ENCODE measurements at places on chromosomes 3 and 15.
A peak's percentile ranks its signal among the peaks of the same experiment; 100 is the strongest.

- no peak for DNase-seq
Measured at GRCh38 chr3:183375787-183376186, 52.6 kb downstream of the MCF2L2 start.

GRCh38 chr3:149554826-149555225 is 80.3 kb downstream of the TM4SF4 start:
- no peak for DNase-seq

DNA sequence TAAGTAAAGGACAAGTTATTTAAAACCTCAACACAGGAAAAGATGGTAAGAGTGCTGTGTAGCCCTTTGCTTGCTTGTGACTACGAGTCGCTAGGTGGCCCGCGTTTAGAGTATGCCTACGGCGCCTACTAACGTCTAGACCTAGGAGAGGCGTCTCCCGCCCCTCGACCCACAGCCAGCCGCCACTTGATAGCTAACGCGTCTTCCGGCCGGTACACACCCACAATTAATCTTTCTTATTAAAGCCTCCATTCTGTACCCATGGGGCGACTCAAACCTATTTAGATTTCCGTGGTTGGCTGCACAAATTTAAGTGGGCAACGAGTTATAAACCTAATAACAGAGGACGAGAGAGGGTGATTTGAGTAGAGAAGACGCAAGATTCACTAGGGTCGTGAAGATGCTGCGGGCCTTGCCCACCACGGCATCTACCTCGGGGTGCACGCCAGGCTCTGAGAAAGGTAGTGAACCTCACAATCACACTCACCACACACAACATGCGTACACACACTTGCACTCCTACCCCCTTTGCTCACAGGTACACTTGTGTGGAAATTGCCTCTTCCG is 12.0 kb downstream of the SOX2 start:
- DNase-seq, result no peak

GRCh38 chr3:122773944-122774509 is 19.6 kb downstream of the HSPBAP1 start:
- DNase-seq, result no peak

DNA sequence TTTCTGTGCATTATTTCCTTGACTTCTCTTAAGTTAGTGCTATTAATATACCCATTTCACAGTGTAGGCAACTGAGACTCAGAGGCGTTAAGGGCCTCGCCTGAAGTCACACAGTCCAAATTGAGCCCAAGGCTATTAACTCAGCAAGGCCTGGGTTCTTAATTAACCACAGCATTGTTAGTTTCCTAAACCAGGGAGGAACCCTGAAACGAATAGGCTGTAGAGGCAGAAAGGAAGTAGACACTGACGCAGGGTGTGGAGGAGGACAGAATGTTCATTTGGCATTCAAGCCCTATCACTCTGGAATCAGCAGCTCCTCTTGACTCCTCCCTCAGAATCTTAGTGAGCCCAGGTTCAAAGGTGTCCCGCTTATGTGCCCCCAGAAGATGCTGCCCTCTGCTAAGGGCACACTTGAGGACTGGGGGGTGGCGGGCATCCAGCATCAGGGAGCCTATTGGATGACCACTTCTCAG is 13.9 kb downstream of the ARHGEF3 start:
- DNase-seq, result no peak

- DNase-seq, result no peak
Measured at GRCh38 chr15:73632670-73633058, 525 bp downstream of the NPTN start.

GRCh38 chr3:13266651-13267362 is 153.3 kb downstream of the NUP210 start:
- no peak for DNase-seq

GRCh38 chr3:124149771-124150170 is 157.8 kb upstream of the ROPN1 start:
- DNase-seq, result peak; percentile 60

DNA sequence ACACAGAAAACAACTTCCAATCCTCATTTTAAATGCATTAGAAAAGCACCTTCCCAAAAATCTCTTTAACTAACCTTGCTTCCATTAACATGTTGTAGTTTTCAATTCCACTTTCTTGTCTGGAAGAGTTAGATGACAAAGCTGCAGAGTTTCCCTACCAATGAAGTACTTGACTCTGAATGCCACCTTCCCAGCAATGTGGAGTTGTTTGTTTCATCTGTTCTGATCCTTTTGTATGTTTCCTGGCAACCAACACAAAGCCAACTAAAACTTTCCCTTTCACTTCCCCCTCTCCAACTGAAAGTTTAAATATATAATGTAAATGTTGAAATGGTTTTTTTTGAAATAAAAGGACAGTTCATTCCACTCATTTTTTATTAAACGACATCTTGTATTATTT is at the start of gene WDR49:
Gene WDR49 (minus strand): TSS at position 183 of the 400 bp plus-strand sequence. CDS start 517 bp downstream, outside the sequence.
- no peak for DNase-seq

GRCh38 chr3:120416868-120417267 is 33.9 kb downstream of the FSTL1 start:
- no peak for DNase-seq

DNA sequence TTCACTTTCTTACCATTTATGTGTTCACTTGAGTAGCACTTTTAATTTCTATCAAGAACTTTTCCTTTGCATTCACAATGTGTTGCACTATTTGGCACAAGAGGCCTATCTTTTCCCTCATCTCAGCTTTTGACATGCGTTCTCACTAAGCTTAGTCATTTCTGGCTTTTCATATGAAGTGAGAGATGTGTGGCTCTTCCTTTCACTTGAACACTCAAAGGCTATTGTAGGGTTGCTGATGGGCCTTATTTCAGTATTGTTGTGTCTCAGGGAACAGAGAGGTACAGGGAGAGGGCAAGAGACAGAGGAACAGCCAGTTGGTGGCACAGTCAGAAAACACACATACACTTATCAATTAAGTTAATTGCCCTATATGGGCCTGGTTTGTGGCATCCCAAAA is 127.4 kb upstream of the MLF1 start:
- no peak for DNase-seq

- DNase-seq, result no peak
Measured at GRCh38 chr3:56960234-56960917, 100.1 kb upstream of the SPATA12 start.

DNA sequence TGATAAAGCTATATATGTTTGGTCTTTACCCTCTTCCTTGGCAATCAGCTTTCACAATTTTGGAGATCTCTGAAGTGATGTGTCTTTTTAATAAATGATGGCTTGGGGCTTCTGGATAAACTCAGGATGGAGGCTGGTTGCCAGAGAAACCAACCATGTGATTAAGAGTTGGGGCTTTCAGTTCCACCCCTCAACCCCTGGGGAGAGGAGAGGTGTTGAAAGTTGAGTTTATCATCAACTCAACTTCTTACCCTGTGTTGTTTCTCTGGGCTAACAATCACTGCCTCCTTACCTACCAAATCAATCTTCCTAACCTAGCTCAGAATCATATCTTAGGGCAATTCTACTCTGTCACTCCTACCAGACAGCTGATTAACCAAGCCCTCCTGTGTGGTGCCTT is 735.8 kb downstream of the ZPLD1 start:
- no peak for DNase-seq

DNA sequence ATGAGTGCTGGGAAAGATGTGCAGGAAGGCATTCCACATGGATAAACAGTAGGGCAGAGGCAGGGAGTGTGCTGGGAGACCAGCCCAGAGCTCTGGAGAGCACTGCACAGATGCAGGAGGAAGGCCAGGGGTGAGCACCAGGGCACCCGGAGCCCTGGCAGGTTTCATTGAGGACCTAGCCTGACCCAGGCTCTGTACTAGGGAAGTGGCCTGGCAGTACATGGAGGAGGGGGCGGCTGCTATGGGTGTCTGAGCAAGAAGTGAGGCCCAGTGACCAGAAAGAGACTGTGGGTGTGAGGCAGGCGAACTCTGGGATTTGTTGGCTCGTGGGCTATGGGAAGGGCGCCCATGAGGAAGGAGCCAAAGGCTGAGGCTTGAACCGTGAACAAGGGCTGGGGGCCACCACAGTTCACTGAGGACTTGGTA is 139.1 kb downstream of the DNAJB8 start:
- no peak for DNase-seq

- DNase-seq, result no peak
Measured at GRCh38 chr3:72381584-72381983, 466.7 kb downstream of the SHQ1 start.

DNA sequence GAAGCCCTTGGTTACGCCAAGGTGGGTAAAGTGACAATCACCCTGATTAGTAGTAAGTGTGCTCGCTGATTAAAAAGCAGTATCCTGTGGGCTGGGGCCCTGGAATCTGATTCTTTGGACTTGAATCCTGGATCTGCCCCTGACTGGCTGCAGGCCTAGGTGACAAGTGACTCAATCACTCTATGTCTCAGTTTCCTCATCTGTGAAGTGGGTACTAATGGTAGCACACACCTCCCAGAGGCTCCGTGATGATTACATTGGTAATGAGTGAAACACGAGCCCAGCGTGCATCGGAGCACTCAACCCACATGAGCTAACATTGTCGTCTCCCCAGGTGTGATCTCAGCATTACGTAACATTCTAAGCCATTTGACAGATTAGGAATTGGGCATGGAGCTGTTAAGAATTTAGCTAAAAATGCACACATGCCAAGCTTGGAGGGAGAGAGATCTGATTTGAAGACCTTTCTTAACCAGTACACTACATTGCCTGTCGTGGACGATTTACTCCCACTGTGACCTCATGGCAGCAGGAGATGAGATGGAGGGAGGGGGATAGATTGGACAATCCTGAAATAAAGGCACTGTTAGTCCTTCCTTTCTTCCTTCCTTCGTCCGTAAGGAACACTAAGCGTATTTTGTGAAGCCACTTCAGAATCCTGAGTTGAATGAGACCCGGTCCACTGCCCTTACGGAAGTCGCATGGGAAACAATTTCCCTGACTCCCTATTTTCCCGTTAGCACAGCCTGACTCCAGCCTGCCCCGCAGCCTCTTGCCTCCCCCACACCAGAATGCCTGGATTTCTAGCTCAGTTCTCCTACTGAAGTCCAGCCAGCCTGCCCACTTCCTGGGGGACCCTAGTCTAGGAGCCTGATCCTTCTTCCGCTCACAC is 32.1 kb downstream of the MGLL start:
- no peak for DNase-seq

- peak; percentile 90 for DNase-seq
Measured at GRCh38 chr15:34101366-34102174, at the start of the genes EMC7 and PGBD4. EMC7 (minus strand) TSS chr15:34101862; CDS start chr15:34101839, 23 bp downstream. PGBD4 (plus strand) TSS chr15:34102083; CDS start chr15:34102532, 449 bp downstream.

GRCh38 chr3:170992854-170993253 is 33.7 kb downstream of the SLC2A2 start:
- DNase-seq, result no peak

- no peak for DNase-seq
Measured at GRCh38 chr3:25944329-25944728, 154.4 kb downstream of the OXSM start.

- no peak for DNase-seq
Measured at GRCh38 chr3:73624821-73625665, at the start of gene PDZRN3. PDZRN3 (minus strand) TSS chr3:73624941.

GRCh38 chr15:59994888-59995557 is 9.1 kb upstream of the FOXB1 start:
- DNase-seq, result no peak

DNA sequence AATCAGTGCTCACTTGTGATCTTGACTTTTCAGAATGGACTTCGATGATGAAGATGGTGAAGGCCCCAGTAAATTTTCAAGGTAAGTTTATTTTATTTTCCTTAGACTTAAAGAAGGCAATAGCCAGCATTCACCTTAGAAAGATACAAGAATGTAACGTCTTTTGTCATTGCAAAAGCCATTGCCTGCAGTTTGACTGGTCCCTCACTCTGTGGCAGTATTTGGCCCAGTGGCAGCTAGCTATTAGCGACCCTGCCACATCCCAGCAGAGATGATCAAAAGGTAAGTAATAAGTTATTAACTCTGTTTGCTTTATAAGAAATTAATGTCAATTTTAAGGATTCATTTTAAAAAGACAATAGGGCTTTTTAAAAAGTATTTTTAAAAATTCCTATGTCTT is 53.7 kb downstream of the ARNT2 start:
- no peak for DNase-seq

DNA sequence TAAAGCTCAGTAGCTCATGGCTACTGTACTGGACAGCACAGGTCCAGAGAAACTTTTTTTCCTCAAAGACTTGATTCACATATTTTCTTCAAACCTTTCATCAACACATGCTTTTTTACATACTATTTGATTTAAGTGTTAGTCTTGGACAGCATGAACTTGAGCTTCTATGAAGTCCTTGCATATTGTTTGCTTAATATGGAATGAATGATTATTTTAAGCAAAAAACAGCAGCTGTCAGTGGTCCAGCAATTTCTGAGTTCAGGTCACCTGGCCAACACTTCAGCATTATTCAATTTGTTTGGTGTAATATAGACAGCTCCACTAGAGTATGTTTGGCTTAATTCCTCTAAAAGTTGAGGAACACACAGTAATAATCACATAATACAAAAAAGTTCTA is 141.4 kb downstream of the PEX5L start:
- no peak for DNase-seq

DNA sequence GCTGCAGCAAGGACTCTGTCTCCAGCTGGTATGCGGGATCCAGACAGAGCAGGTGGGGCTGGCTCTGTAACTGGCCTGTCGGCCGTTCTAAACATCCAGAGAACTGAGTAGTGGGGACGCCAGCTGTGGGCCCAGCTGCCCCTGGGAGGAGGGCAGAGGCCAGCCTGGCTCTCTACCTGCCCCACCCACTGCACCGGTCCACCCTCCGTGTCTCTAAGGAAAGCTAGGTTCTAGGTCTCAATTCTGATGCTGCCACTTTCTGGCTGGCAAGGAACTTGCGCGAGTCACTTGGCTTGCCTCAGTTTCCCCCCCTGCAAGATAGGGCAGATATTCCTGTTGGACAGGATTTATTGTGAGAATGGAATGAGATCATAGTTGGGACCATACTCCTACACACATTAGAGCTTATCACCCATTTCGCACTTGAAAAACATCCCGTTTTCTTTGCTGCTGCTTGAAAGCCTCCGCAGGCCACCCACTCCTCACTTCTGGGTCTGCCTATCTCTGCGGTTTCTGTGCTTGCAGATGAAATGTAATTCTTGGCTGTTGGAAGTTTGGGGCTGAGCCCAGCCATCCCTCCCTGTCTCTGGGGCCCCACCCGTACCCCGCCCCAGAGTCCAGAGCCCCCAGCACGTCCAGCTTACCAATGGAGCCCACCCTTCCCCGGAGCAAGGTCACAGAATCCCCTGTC is 65.8 kb downstream of the IQSEC1 start:
- DNase-seq, result no peak

DNA sequence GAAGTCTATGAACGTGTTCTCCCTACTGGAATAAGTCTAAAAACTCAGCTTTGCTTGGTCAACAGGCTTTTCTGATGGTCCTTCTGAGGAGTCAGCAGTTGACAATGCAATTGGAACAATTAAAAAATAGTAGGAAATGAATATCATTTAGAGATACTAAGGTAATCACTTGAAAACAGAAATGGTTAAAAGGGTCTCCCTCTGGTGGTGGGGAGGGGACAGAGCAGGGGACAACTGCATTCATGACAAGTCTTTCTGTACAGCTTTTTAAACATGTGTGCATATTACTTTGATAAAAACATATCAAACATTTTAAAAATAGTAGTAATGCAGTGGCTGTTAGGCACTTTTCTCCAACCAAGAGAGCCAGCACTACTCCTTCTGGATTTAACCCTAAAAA is 119.9 kb upstream of the FHIT start:
- DNase-seq, result no peak

DNA sequence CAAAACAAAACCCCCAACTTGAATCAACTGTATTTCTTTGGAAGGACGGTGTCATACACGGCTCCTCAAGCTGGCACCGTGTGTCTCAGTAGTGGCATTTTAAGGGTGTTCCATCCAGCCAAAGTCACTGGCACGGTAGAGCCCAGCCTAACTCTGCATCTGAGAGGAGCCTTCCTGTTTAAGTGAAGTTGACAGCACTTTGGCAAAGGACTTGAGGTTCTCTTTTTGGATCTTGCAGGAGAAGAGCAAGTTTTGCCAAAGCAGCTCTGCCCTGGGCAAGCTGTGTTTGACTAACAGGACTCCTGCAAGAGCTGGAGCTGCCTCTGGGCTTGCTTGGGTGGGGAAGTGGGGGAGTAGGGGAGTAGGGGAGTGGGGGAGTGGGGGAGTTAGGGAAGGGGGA is 109.6 kb upstream of the FEZF2 start:
- DNase-seq, result no peak
